ENCODE measurements at places on chromosomes 1 and 21.

DNA sequence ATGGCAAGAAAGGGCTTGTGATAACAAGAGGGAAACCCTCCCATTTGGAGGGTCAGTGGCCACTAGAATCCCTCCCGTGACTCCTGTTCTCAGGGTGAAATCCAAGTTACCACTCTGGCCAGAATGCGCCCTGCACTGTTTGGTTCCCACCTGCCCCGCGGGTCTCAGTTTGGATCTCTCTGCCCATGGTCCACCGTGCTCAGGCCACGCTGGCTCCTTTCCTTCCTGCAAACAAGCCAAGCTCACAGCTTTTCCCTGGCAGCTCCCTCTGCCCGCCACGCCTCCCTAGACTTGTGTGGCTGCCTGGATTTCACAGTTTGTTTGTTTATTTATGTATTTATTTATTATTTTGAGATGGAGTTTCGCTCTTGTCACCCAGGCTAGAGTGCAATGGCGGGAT is 179.5 kb upstream of the VAMP3 start:
- no peak for DNase-seq

GRCh38 chr1:184191181-184191621 is 139.7 kb downstream of the TSEN15 start:
- DNase-seq, result no peak

DNA sequence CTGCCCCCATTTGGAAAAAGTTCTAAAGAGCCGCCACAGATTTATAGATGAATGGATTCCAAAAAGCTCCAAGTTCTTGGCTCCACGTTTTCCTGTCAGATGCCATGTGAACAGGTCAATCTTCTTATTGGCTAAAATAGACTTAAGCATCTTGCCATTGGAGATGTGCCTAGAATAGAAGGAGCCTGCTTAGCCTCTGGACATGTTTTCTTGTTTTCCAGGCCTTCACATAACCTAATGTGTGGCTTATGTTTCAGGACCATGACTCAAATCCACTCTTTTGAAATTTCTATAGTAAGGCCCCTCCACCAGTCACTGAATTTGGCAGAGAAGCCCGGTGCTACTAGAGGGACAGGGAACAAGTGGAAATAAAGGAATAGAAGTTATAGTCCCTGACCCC is 31.5 kb downstream of the PHC2 start:
- no peak for DNase-seq

DNA sequence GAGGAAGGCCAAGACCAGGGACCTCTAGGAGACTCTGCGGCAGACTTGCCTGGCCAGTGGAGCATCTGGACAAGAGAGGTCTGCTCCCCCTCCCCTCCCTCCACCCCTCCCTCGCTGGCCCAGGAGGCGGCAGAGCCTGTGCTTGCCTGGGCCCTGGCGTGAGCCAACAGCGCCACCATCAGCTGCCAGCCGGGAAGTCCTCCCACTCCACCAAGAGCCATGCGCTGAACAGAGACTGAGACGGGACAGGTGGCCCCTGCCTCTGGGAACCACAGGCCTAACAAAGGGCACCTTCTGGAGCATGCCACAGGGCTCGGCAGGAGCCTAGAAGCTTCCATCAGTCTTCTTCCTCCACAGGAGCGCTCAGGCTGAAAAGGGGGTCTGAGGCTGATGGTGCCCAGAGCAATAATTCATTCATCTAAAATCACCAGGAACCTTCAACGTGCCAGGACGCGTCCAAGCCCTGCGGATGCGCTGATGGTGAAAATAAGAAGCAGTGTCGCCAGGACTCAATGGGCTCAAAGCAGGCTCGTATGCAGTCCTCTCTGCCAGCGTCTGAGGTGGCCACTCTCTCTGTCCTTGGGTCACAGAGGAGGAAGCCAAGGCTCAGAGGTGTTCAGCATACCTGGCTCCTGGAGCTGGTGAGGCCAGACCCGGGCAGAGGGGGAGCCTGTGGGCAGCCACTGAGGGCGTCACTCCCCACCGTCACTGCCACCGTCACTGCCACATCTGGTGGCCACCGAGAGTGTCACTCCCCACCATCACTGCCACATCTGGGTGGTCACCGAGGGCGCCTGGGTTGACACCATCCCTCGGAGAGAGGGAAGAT is 161.2 kb downstream of the NPHP4 start:
- no peak for DNase-seq

GRCh38 chr1:234709473-234710228 is 99.7 kb upstream of the IRF2BP2 start:
- no peak for DNase-seq

Measured in activated naive CD4-positive, alpha-beta T cell treated with Interleukin-2 at 50 U/mL for 16 hours (primary cell).